NCI-H510A treated with DMSO at 0.1 percent for 48 hours (cell line): ENCODE measurements at places on chromosomes 12 and 14.

GRCh38 chr14:60760209-60760608 lies 25.6 kb downstream of the MNAT1 start:
- DNase-seq, result no peak

DNA sequence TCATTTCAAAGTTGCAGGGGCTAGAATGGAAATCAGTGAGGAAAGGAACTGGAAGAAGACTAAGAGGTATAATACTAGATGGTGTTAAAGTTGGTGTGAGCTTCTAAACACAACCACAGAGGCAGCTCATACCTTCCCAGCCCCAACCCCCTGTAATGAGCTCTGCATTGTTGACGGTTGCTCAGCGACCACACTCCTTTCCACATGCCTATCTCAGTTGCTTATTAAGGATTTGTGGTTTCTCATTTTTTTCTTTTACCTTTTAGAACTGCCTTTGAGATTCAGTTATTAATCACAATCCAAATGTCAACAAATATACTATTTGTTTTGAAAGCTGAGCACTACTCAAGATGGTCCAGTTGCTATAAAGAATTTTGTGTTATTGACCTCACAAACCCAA lies 62.1 kb upstream of the KIF21A start:
- no peak for DNase-seq

DNA sequence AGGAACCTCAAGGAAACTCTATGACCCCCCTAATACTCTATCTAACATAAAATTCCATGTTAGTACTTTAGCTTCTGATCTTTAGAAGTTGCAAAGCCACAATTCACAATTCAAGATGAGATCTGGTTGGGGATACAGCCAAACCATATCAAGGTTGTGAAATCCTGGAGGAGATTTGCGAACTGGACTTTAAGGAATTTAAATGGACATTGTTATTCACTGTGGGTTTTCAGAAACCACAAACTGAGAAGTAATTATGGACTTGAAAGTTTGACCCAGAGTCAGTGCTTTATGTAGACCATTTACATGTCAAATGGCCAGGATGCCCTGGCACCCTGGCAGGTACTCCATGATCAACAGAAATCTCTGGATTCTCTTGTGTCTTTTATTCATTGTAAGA lies 14.2 kb upstream of the CDKL1 start:
- DNase-seq, result no peak

DNA sequence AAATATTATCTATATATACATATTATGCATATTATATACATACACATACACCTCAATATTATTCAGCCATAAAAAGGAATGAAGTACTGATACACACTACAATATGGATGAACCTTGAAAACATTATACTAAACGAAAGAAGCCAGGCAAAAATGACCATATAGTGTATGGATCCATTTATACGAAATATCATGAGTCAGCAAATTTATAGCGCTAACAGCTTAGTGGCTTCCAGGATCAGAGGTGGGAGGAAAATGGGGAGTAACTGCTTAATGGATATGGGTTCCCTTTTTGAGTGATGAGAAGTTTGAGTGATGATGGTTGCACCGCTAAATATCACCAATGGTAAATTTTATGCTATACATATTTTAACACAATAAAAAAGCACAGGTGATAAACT lies 32.7 kb downstream of the PTGER2 start:
- DNase-seq, result no peak

GRCh38 chr14:34170882-34171281 lies 220.0 kb upstream of the EGLN3 start:
- no peak for DNase-seq

- no peak for DNase-seq
Observed at GRCh38 chr14:33369972-33370371, 431.3 kb downstream of the NPAS3 start.

GRCh38 chr14:60648934-60649874 lies at the start of gene SIX1:
SIX1 (minus strand) TSS chr14:60649477; CDS start chr14:60649189, 288 bp downstream.
- peak; percentile 89 for DNase-seq

DNA sequence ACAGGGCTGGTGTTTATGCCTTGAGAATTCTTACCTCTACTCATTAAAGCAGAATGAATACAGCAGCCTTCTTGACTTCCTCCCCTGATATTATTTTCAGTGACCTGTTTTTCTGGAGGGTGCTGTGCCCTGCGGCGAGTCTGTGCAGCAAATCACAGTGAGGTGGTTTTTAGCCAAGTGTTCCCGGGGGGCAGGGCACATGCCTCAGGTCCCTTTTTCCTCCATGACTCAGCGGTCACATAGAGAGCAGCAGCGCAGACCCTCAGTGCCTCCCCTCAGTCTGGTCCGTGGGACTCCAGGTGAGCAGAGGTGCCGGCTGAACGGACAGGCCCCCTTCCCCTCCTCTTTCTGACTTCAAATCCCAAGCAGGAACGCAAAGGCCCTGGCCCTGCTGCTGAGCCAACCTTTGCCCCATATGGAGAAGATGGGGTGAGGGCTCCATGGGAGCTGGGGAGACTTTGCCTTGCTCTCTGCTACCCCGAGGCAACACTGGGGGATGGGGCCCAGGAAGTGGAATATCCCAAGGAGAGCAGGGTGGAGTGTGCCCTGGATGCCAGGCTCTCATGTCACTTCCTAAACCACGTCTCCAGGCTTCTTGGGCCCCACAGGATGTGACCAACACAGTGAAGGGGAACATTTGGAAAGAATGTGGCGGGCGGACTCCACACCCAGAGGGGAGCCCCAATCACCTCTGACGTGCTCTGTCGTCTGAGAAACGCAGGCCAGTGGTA lies 90.0 kb downstream of the DHRS2 start:
- no peak for DNase-seq

- no peak for DNase-seq
Observed at GRCh38 chr12:110282956-110283817, 2.1 kb downstream of the ATP2A2 start.

GRCh38 chr12:50276068-50276467 lies 7.3 kb downstream of the LIMA1 start:
- DNase-seq, result no peak

- no peak for DNase-seq
Observed at GRCh38 chr14:22848351-22849164, 12.2 kb downstream of the MMP14 start.

GRCh38 chr12:13374793-13375192 lies 178.3 kb downstream of the EMP1 start:
- no peak for DNase-seq

GRCh38 chr12:124028555-124028925 lies 55.5 kb downstream of the ZNF664 start:
- DNase-seq, result peak; percentile 27

DNA sequence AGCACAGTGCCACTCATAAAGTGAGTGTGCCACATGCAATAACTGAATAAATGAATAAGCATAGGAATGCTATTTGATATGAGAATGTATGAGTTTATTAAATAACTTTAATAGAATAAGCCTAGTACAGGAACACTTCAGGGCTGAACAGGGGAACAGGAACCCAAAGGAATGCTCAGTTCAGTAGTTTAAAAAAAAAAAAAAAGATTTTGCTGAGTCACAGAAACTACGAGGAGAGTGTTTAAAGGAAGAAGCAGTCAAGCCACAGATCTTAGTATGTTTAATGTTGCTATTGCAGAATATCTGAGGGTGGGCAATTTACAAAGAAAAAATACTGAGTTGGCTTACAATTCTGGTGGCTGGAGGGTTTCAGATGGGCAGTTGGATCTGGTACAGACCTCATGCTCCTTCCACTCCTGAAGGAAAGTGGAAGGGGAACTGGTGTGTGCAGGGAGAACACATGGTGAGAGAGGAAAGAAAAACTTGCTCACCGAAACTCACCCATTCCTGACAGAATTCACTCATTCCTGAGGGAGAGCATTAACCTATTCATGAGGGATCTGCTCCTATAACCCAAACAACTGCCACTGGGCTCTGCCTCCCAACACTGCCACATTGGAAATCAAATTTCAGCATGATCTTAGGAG lies 880.3 kb upstream of the MGAT4C start:
- DNase-seq, result no peak

GRCh38 chr12:123391546-123392343 lies 7.8 kb downstream of the KMT5A start:
- no peak for DNase-seq

DNA sequence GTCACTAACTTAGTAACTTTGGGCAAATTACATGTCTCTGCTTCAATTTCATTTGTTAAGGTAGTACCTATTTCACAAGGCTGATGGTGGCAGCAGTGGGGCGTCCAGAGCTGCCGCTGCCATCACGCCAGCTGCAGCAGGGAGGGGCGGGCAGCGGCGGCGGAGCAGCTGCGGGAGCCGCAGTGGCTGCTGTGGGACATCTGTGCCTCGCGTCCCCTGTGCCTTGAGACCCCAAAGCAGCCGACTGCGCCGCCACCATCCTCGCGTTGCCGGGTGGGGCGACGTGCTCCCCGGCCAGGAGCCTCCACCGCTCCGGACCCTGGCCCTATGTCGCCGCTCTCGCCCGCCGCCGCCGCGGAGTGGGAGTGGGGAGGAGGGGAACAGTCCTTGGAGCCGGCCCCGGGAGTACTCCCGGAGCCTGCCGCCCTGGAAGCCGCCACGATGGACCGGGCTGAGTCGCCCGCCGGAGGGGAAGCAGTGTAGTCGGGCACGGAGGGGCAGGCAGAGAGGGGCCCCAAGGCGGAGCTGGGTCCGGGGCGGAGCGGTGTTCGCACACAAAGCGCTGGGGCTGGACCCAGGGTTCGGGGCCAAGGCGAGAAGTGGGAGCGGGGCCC lies 51.4 kb downstream of the A2M start:
- peak; percentile 56 for DNase-seq

GRCh38 chr12:63958876-63959580 lies 114.5 kb downstream of the SRGAP1 start:
- DNase-seq, result no peak

DNA sequence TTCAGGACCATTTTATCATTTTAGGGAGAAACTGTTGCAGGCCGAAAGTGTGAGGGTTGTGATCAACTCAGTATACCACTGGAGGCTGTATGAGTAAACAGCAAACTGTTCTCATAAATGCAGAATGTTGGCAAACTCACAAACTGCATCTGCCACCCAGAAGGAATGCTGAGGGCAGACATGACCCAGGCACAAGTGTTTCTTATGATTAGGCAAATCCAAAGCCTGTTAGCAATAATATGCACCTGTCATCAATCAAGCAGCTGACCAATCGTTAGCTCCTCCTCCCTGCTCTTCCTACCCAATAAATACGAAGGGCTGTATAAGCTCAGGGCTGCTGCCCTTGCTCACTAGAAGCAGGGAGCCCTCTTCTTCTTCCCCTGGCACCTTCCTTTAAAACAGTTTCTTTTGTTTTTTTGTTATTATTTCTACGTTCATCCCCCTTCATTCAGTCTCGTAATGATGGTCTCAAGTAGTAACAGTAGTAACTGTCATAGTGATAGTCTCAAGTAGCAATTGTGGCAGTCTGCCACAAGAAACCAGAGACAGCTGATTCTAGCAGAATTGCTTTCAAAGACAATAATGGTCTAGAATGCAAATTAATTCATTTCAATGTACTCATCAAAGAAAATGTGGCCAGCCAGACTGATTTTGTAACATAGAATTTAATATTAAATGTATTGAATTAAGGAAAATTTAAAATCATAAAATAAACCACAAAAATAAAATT lies 15.2 kb upstream of the CCDC175 start:
- DNase-seq, result no peak

- no peak for DNase-seq
Observed at GRCh38 chr12:130752692-130753230, 36.7 kb upstream of the RIMBP2 start.

DNA sequence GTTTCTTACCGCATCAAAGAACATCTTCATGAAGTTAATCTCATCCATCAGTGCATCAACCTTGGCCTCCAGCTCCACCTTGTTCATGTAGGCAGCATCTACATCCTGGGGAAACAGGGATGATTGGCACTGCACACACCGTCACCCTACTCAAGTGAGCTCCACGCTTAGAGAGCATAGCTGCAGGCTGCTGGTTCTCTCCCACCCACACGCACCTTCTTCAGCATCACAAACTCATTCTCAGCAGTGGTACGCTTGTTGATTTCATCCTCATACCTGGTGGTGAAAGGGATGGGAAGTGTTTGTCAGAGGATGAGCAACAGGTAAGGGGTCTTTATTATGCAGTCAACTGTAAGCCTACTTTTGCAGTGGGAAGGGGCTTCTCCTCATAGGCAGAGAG lies 2.3 kb downstream of the KRT5 start:
- no peak for DNase-seq

GRCh38 chr12:120225852-120226640 lies 25.1 kb upstream of the RPLP0 start:
- DNase-seq, result peak; percentile 90

- no peak for DNase-seq
Observed at GRCh38 chr12:52645120-52645761, 6.8 kb downstream of the KRT2 start.

DNA sequence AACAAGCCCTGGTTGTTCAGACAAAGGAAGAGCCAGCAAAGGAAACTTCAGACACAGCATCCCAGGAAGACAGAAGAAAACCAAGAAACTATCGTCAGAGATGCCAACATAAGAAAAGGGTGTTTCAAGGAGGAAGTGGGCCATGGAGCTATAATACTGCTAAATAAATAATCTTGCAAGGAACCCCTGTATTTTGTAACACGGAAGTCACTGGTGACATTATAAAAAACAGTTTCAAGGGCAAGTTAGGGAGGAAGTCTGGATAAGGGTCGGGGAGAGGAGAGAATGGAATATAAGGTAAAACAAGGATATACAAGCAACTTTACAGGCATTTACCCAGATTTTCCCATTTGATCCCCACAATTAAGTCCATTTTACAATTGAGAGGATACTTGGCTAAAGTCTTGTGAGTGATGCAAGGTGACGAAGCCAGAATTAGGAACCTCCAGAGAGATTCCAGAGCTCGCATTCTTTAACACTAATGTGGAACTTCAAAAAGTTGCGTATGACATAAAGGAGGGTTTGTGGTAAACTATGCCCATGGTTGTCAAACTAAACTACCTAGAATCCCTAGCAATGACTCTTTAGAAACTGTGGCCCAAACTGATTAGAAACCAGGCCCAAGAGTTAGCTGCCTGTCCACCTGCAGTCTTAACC lies 46.4 kb downstream of the PPM1H start:
- DNase-seq, result no peak

- DNase-seq, result peak; percentile 50
Observed at GRCh38 chr12:109020796-109021380, at the start of gene SVOP. SVOP (minus strand) TSS chr12:109021068; CDS start chr12:109020868, 200 bp downstream.

DNA sequence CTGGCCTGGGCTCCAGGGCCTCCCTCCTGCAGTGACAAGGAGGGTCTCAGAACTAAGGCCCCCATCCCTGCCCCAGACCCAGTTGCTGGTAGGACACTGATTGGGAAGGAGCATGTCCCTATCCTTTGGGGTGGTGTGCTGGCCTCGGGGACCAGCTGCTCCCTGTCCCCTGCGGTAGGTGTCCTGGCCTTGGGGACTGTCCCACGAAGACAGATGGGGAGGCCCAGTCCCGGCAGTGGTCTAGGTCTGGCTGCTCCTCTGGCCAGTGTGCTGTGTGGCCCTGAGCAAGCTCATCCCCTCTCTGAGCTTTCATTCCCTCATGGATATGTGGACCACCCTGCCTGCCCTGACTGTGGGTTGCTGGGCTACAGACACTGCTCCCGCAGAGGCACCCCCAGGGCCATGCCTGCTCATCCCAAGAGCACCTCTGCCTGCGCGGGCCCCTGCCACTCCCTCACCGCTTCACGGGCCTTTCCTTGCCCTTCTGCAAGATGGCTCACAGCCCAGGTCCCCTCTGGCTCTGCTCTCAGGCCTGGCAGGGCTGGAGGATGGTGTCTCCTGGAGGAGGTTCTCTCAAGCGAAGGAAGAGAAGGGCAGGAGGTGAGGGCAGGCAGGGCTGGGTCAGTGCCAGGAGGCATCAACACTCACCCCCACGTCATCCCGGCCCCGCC lies 12.5 kb downstream of the AHNAK2 start:
- no peak for DNase-seq

GRCh38 chr12:48105321-48105866 lies 485 bp downstream of the SENP1 start:
- DNase-seq, result peak; percentile 27

- peak; percentile 78 for DNase-seq
Observed at GRCh38 chr12:54191550-54192022, 2.8 kb upstream of the SMUG1 start.
